MM.1S (cell line): ENCODE measurements at places on chromosomes 6 and 20.

GRCh38 chr6:121885399-121886152 lies 450.1 kb downstream of the GJA1 start:
- H3K4me1 ChIP-seq = no peaks in the 10 kb centered on the region
- no peak overlapping the region for H3K4me3 ChIP-seq
- H3K27me3 ChIP-seq = no peaks in the 10 kb centered on the region
- DNase-seq = no peak
- no peaks in the 10 kb centered on the region for H3K36me3 ChIP-seq
- H3K27ac ChIP-seq = no peak overlapping the region

DNA sequence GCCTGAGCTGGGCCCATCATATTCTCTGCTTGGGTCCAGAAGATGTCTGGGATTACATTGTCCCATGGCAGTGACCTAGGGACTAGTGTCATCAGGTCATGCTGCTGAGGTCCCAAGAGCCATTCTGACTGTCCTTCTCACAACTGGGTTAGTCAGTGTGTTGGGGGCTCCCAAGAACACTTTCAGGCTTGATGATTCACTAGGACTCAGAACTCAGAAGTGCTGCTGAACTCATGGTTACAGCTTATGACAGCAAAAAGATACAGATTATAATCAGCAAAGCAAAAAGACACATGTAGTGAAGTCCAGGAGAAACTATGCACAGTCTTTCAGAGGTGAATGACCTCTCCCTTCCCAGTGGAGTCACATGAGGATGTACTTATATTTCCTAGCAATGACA lies 107.8 kb downstream of the SYNE1 start:
- no peaks in the 10 kb centered on the region for H3K36me3 ChIP-seq
- no peak overlapping the region for H3K4me3 ChIP-seq
- no peaks in the 10 kb centered on the region for H3K27me3 ChIP-seq
- H3K4me1 ChIP-seq = no peaks in the 10 kb centered on the region

DNA sequence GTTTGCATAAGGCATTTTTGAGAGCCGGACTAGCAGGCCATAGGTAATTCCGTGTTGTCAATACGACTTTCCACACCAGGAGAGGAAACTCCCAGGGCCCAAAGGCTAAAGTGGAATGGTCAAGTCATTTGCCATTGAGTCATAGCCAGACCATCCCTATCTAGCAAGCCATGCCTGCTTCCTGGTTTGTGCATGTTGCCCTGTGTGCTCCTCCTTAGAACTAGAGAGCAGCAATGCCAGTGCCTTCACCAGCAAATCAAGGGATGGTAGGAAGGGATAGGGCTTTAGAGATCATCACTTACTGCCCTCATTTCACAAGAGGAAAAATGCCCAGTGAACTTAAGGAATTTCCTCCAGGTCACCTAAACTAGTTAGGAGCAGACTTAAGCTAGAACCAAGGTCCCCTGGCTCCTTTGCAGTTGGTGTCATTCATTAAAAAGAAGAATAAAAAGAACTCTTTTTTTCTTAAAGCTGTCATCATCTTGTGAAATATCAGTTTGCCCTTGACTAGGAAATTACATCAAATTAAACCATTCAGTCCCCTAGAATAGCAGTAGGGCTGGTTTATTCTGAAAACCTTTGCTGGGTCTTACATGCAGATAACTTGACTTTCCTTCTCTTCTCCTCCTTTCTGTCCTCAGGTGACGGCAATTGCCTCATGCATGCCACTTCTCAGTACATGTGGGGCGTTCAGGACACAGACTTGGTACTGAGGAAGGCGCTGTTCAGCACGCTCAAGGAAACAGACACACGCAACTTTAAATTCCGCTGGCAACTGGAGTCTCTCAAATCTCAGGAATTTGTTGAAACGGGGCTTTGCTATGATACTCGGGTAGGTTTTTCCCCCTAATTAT lies 7.4 kb downstream of the TNFAIP3 start:
- H3K4me1 ChIP-seq = peaks cover 49% of the 10 kb centered on the region
- H3K36me3 ChIP-seq = peaks cover 68% of the 10 kb centered on the region
- DNase-seq = no peak
- H3K27me3 ChIP-seq = no peaks in the 10 kb centered on the region
- peak overlapping the region; percentile 22; the same call in 1 of the 2 replicates for H3K27ac ChIP-seq
- H3K4me3 ChIP-seq = peak overlapping the region; percentile 88

DNA sequence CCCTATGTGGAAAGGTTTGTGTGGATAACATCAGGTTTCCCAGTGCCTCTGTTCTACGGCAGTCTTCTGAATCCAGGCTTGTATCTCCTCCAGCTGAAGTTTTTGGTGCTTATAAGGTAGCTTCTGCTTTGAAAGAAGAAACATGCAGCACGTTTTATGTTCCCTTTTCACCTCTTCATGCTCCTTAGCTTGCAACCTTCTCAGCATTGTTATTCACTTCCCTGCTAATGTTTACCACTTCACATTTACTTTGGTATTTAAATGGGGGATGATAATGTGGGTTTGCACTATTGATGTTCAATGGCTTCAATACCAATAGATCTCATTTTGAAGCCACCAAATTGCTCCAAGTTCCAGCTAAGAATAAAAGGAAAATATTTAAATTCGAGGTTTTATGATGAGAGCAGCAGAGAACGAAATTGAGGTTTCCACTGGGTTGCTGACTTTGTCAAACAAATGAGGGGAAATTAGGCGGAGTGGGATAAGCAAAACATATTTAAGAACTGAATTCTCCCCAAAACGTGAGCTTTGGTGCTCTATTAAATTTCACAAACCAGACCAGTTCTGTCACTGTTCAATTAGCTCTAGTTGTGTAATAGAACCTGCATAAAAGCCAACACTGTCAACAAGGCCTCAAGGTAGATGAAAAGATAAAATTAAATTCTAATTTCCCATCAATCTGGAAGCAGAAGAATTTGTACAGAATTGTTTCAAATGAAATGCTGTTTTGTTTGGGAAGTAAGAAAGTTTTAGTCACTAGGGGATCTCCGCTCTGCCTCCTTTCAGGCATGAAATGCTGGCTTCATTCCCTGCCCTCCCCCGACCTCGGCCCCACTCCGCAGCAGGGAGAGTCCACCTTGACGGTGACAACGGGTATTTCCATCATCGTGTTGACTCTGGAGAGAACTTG lies 1.4 kb downstream of the IL22RA2 start:
- no peaks in the 10 kb centered on the region for H3K27me3 ChIP-seq
- H3K27ac ChIP-seq = no peak overlapping the region
- no peaks in the 10 kb centered on the region for H3K4me1 ChIP-seq
- no peak for DNase-seq

GRCh38 chr20:13681248-13682125 lies 42.8 kb upstream of the TASP1 start:
- peak; percentile 23 for DNase-seq
- no peaks in the 10 kb centered on the region for H3K4me1 ChIP-seq
- H3K4me3 ChIP-seq = no peak overlapping the region
- no peak overlapping the region for H3K27ac ChIP-seq
- H3K27me3 ChIP-seq = no peaks in the 10 kb centered on the region

DNA sequence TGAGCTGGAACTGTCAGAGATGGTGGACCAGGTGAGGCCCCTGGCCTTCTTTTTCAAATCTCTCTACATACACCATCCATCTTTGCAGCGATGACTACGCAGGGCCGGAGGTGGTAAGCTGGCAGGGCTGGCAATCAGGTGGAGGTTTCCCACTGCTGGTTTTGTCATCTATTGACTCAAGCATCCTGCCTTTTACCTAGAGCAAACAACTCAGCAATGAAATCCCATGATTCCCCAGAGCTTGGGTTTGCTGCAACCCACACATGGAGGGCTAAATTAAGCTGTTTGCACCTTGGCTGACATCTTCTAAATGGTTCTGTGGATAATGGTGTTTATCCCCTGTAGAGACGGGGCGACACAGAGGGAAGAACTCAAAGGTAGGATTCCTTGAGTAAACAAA lies 170.2 kb downstream of the SCP2D1 start:
- DNase-seq = no peak
- no peaks in the 10 kb centered on the region for H3K27me3 ChIP-seq
- no peaks in the 10 kb centered on the region for H3K4me1 ChIP-seq
- no peak overlapping the region for H3K4me3 ChIP-seq
- H3K36me3 ChIP-seq = no peaks in the 10 kb centered on the region

GRCh38 chr6:126983779-126984178 lies 134.7 kb upstream of the RSPO3 start:
- H3K4me3 ChIP-seq = no peak overlapping the region
- DNase-seq = no peak
- no peaks in the 10 kb centered on the region for H3K36me3 ChIP-seq
- no peak overlapping the region for H3K27ac ChIP-seq
- H3K27me3 ChIP-seq = no peaks in the 10 kb centered on the region

DNA sequence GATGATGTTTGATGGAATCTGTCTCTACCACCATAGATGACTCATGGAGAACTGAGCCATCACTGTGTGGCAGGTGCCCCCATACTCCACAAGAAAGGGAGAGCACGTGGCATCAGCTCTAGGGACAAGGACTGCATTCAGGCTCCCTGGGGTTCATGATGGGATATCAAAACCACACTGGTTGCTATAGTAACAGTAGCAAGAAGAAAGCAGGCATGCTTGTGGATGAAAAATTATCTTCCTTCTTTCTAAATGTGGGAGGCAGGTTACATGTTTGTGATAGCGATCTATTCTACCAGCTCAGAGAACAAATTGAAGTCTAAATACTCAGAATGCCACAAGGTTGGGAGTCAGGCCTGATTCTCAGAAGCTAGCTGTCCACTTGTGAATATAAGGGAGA lies 224.2 kb downstream of the ARHGAP18 start:
- H3K4me3 ChIP-seq = no peak overlapping the region
- DNase-seq = no peak
- peaks cover 21% of the 10 kb centered on the region for H3K4me1 ChIP-seq
- no peaks in the 10 kb centered on the region for H3K27me3 ChIP-seq
- H3K36me3 ChIP-seq = no peaks in the 10 kb centered on the region
- H3K27ac ChIP-seq = no peak overlapping the region

DNA sequence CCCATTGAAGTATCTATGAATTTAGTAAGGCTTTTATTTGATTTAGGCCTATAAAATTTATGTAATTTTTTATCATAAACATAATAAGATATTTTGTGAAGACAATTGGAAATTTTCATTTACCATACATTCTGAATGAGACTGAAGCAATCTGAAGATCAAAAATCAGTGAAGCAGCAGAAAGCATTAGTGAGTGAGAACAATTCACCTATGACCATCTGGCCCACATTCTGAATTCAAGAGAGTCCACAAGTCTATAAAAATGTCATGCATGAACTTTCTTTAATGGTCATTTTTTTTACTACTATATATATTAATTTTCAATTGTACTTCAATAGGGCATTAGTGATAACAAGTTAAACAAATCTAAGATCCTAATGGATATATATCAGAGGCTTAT lies 1026.6 kb upstream of the MAP3K7 start:
- H3K27ac ChIP-seq = no peak overlapping the region
- H3K4me3 ChIP-seq = no peak overlapping the region
- no peaks in the 10 kb centered on the region for H3K36me3 ChIP-seq
- no peak for DNase-seq
- no peaks in the 10 kb centered on the region for H3K4me1 ChIP-seq
- no peaks in the 10 kb centered on the region for H3K27me3 ChIP-seq

- peak; percentile 72 for DNase-seq
- no peaks in the 10 kb centered on the region for H3K36me3 ChIP-seq
- H3K4me3 ChIP-seq = no peak overlapping the region
- H3K4me1 ChIP-seq = no peaks in the 10 kb centered on the region
Measured at GRCh38 chr6:13908955-13909381, 15.8 kb upstream of the RNF182 start.

DNA sequence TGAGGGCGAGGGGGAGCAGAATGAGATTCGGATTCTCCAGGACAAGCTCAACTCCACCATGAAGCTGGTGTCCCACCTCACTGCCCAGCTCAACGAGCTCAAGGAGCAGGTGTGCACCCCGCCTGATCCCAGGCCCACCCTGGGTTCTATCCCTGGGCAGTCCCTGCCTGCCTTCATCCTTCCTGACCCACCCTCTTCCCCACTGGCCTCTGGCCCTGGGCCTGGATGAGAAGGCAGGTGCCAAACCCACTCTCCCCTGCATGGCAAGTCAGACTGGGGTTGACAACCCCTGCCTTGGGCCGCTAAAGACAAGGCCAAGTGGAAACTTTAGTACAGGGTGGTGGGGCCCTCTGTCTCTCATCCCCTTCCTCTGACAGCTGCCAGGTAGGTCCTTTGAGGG lies 16.5 kb downstream of the UQCC2 start:
- peaks cover 5% of the 10 kb centered on the region; the same call in 1 of the 2 replicates for H3K36me3 ChIP-seq
- no peaks in the 10 kb centered on the region for H3K4me1 ChIP-seq
- DNase-seq = no peak
- H3K27ac ChIP-seq = no peak overlapping the region

GRCh38 chr20:3935956-3936340 lies 46.8 kb downstream of the PANK2 start:
- H3K4me3 ChIP-seq = no peak overlapping the region
- DNase-seq = no peak
- H3K4me1 ChIP-seq = peaks cover 12% of the 10 kb centered on the region
- no peak overlapping the region for H3K27ac ChIP-seq
- no peaks in the 10 kb centered on the region for H3K27me3 ChIP-seq
- no peaks in the 10 kb centered on the region for H3K36me3 ChIP-seq

- no peaks in the 10 kb centered on the region for H3K4me1 ChIP-seq
- H3K27ac ChIP-seq = no peak overlapping the region
- H3K27me3 ChIP-seq = peaks cover 95% of the 10 kb centered on the region
- H3K36me3 ChIP-seq = no peaks in the 10 kb centered on the region
- H3K4me3 ChIP-seq = no peak overlapping the region
- DNase-seq = no peak
Measured at GRCh38 chr20:57998981-57999464, 229.4 kb downstream of the ANKRD60 start.

DNA sequence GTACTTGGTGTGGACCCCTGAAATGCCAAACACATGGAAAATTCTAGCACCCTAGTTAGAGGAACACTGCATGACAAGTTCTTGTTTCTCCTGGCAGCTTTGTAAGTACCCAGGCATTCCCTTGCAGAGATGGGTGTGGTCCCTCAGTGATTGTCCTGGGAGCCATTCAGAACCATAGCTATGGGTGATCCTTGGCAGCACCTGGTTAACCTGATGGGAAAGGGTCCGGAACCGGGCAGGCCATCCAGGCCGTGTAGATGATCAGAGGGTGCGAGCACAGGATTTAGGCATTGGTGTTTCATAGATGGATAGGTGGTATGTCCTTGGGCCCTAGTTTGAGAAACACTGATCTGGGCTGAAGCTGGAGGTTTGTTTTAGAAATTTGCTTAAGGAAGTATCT lies 95.8 kb downstream of the RPP40 start:
- no peak overlapping the region for H3K4me3 ChIP-seq
- DNase-seq = no peak
- H3K27me3 ChIP-seq = no peaks in the 10 kb centered on the region
- no peak overlapping the region for H3K27ac ChIP-seq

- H3K4me3 ChIP-seq = no peak overlapping the region
- H3K36me3 ChIP-seq = no peaks in the 10 kb centered on the region
- peak; percentile 16 for DNase-seq
- H3K27ac ChIP-seq = no peak overlapping the region
- H3K4me1 ChIP-seq = no peaks in the 10 kb centered on the region
Measured at GRCh38 chr20:4227085-4227821, 211.9 kb upstream of the RNF24 start.

GRCh38 chr6:41937861-41938574 lies 3.6 kb downstream of the CCND3 start:
- H3K4me1 ChIP-seq = peaks cover 37% of the 10 kb centered on the region
- no peak for DNase-seq
- no peak overlapping the region for H3K27ac ChIP-seq
- no peak overlapping the region for H3K4me3 ChIP-seq
- 0 out of 2 replicates have a peak, but pooled peaks cover 10% of the 10 kb centered on the region for H3K36me3 ChIP-seq
- no peaks in the 10 kb centered on the region for H3K27me3 ChIP-seq

GRCh38 chr6:69907981-69908498 lies 41.7 kb downstream of the COL19A1 start:
- no peak overlapping the region for H3K27ac ChIP-seq
- H3K36me3 ChIP-seq = no peaks in the 10 kb centered on the region
- H3K4me1 ChIP-seq = no peaks in the 10 kb centered on the region
- no peak for DNase-seq
